Ureter (tissue), 1 donor: ENCODE measurements at places on chromosomes 6 and 20. TPM values are rescaled to one million over a fixed set of nuclear protein-coding genes. Genes with fewer than 3 reads are reported as not detected.

CCN6 gene
- not detected for total RNA-seq

TM9SF4 gene
- total RNA-seq, result 69.4 TPM

VEGFA gene
- total RNA-seq, result 261 TPM

HLA-DQB1 gene
- 6.3 TPM for total RNA-seq

GRCh38 chr20:956330-956951, 40.3 kb upstream of the ANGPT4 start:
- peak; percentile 68 for DNase-seq

NKAIN4 gene
- total RNA-seq, result not detected
